ENCODE measurements at places on chromosomes 6 and 20.

- no peak for DNase-seq
These were observed 50.8 kb upstream of the AIG1 start for GRCh38 chr6:143009851-143010250.

GRCh38 chr6:139236105-139236504, 55.7 kb downstream of the TXLNB start:
- DNase-seq: no peak

GRCh38 chr6:63615590-63615989, 20.0 kb upstream of the PHF3 start:
- no peak for DNase-seq

GRCh38 chr6:90197854-90198496, 98.7 kb downstream of the BACH2 start:
- peak; percentile 39 for DNase-seq

GRCh38 chr20:9059931-9060330, 9.0 kb upstream of the PLCB4 start:
- DNase-seq: no peak

- no peak for DNase-seq
These were observed 122.6 kb upstream of the MLN start for GRCh38 chr6:33926451-33926850.

- DNase-seq: peak; percentile 43
These were observed 19.5 kb upstream of the FAM8A1 start for GRCh38 chr6:17580518-17581048.

DNA sequence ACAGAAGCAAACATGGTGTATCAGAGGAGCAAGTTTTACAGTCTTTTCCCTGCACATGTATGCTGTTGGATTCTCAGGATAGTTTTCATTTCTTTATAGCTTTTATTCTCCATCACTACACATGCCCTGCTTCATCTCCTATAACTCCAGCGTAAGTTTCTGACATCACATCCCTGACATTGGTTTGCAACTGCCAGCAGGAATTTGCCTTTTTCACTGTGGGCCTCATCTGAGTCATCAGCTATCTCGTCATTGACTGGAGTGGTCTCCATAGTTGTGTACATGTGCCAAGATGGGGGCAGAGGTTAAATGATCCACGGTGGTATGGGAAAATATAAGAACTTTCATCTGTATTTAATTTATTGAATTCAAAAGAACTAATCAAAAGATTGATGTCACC, 96.7 kb downstream of the SLX4IP start:
- no peak for DNase-seq

- DNase-seq: no peak
These were observed 30.9 kb downstream of the BAK1 start for GRCh38 chr6:33549196-33549595.

GRCh38 chr6:142802124-142802523, 142.9 kb downstream of the HIVEP2 start:
- DNase-seq: peak; percentile 28

GRCh38 chr6:132007474-132008190, 56.5 kb upstream of the CCN2 start:
- DNase-seq: no peak

GRCh38 chr20:63834491-63834880, 3.4 kb upstream of the ZBTB46 start:
- no peak for DNase-seq

- no peak for DNase-seq
These were observed 33.7 kb upstream of the VEGFA start for GRCh38 chr6:43736211-43736786.

DNA sequence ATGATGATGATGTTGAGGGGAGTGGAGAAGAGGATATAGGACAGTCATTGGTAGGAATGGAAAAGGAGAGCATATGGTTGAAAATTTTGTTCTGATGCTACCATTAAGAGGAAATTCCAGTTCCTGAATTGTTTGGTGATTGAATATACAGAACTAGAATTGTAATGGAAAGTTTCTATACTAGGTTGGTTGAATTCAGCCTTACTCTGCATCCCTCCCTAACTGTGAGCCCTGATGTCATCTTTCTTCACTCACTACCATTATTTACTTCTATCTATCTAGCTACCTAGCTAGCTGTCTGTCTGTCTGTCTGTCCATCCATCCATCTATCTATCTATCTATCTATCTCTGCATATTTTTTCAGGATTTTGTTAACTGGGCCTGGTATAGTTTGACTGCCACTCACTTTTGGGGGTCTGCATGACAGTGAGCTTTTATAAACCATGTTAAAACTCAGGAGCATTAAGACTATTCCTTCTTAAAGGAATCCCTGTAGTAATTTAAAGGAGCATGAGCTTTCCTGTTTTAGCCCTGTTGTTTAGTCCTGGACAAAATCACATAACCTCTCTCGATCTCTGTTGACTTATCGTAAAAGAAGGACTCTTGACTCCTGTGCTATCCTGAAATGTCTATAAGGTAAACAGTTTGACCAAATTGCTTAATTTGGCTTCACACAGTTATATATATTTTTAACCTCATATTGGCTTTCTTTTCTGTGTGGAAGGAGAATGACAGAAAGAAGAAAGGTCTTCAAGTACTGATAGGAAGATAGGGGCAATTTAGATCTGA, 71.4 kb downstream of the AKAP7 start:
- DNase-seq: no peak

GRCh38 chr6:114998492-114998891, 655.7 kb upstream of the HS3ST5 start:
- DNase-seq: no peak

DNA sequence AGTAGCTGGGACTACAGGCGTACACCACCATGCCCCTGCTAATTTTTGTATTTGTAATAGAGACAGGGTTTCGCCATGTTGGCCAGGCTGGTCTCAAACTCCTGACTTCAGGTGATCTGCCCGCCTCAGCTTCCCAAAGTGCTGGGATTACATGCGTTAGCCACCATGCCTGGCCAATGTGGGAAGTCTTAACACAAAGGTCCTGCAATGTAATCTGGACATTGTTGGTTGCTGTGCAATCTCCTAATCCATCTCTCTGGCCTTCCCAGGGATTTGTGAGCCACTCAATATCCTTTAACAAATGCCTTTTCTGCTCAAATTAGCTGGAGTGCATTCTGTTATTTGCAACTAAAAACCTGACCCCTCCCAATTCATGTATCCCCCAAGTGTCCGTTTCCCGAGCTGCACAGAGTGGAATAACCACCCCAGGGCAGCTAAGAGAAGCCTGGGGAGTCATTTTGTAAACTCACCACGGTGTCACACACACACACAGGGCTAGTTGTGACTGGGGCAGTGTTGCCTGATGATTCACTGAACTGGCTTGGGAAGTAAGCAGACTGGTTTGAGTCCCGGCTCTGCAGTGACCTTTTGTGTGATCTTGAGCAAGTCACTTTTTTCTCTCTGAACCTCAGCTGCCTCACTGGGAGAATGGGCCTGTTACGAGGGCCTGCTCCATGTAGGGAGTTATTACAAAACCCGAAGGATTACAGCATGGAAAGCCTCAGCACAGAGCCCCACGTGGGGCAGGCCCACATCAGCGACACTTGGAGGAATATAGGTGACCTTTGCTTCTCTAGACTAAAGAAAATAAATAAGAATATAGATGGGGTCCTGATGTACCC, 152.3 kb downstream of the ZMYND8 start:
- DNase-seq: no peak

DNA sequence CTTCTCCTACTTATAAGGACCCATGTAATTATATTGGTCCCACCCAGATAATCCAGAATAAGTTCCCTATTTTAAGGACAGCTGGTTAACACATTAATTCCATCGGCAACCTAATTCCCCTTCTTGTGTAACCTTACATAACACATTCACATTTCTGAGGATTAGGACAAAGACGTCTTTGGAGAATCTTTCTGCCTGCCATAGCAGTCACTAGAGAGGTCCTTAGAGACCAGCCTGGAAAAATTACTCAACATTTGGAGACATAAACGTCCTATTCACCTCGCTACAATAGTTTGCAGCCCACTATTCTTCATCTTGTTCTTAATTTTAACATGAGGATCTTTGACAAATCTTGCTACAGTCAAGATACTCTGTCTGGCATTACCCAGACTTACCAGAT, 100.1 kb downstream of the MAFB start:
- DNase-seq: no peak

DNA sequence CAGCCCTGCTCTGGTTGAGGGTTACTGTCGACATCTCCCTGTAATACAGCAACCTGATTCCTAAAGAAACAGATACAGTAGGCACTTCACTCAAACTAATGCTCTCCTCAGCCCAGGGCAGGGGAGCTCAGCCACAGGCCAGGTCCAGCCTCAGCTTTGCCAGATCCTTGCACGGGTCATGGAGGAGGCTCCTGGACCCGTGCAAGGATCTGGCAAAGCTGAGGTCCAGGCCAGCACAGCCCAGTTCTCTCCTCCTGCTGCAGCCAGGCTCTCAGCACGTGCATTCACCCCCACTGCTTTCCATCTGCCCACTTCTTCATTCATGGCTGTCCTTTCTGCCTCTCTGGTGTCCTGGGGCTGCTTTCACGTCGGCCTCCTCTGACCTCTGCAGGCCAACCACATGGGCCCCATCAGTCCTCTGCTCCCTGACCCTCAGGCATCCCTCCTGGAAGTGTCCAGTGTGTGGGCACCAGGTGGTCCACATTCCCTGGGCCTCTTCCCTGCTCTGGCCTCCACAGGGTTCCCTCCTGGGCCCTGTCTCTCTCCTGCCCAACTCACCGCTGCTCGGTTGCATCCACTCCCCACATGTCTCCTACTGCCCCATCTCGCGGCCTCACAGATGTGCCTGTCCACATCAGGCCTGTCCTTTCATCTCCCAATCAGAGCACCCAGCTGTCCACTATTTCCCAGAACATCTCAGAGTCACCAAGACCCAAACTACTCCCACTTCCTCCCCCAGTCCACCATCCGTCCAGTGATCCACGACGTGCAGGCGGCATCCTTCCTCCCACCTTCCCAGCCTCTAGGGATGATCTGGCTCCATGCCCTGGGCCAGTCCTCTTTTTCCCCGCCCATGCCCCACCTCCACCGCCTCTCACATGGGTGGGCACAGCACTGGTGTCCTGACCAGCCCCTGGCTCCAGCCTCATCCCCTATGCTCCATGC, 11.8 kb upstream of the CD93 start:
- no peak for DNase-seq

DNA sequence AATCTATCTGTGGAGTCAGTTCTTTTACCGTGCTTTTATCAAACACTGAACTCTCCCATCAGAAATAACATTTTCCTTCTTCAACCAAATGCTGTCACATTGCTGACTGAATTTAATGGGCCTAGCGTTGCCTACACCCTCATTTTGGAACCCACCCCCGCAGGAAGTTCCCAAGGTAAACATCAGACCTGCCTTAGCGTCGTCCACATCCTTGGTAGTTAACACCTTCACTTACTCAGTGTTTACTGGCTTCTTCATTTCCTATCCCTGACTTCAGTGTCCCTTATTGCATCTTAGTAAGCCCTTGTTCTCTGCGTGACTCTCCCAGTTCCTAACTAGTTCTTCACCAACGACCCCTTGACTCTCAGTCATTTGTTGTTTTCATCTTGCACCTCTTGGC, 491.4 kb upstream of the SOX4 start:
- DNase-seq: no peak

- no peak for DNase-seq
These were observed 78.8 kb downstream of the PTCHD4 start for GRCh38 chr6:48032151-48032550.

GRCh38 chr20:33663161-33664084, 1.3 kb downstream of the C20orf144 start:
- DNase-seq: peak; percentile 81

- no peak for DNase-seq
These were observed 85.1 kb downstream of the EYA2 start for GRCh38 chr20:46979603-46980241.

- no peak for DNase-seq
These were observed 421.3 kb downstream of the PREX1 start for GRCh38 chr20:48406498-48406897.

- DNase-seq: no peak
These were observed 43.1 kb downstream of the SLC17A5 start for GRCh38 chr6:73610444-73611275.

DNA sequence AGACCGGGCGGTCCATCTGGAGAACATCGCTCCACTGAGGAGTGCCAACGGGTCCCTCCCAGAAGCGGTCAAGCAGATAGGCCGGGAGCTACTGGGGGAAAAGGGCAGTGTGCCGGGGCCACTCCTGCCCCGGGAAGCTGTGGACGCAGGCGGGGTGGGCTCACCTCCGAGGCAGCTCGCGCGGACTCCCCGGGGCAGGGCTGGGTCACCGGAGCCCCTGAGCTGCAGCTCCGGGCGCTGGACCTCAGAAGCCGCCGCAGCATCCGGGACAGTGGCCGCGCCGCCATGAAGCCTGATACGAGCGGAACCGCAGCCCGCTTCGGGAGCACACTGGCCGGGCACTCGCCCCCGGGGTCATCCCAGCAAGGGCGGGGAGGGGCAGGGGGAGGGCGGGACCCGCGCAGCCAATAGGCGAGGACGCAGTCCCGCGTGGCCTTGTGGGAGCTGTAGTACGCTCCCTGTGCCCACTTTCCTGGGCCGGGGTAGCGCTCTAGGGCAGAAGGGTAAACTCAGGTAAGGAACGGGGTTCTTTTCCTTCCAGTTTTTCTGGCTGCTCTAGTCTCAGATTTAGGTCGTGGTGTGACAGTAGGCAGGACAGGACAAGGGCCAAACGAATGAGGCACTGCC, at the start of gene MOCS1:
MOCS1 (minus strand) TSS at position 332 of the 627 bp plus-strand sequence; CDS start at position 287, 45 bp downstream.
- peak; percentile 25 for DNase-seq

GRCh38 chr20:63268671-63269439, 3.8 kb upstream of the ARFGAP1 start:
- DNase-seq: no peak

GRCh38 chr6:109854541-109855308, 123.4 kb upstream of the GPR6 start:
- DNase-seq: no peak

- DNase-seq: no peak
These were observed 2.6 kb downstream of the SS18L1 start for GRCh38 chr20:62146019-62146755.

GRCh38 chr6:22653980-22654610, 84.7 kb downstream of the HDGFL1 start:
- DNase-seq: no peak

DNA sequence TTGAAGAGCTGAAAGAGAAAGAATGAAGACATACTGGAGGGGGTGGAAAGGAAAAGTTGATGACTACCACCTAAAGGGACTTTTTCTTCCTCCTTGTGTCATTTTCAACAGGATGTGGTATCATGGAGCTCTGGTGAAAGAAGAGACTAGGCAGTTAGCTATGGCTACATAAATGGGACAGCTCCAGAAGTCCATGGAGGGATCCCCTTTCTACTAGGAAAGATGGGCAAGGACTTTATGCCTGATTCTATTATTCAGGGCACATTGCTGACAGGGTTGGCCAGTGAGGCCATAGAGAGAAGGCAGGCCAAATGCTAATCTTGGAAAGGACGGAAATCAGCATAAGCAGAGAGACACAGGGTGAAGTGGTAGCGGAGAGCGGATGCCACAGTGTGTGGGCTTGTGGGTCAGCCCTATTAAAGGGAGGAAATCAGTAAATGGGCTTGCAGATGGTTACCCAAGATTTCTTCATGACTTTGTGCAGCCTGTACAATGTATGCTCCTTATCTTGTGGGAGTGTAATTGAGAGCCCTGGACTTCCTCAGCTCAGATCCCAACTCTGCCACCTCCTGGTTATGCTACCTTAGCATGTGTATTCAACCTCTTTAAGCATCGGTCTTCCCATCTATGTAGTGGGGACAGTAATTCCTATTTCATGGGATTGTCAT, 77.4 kb upstream of the TMEM170B start:
- no peak for DNase-seq
